Activated effector memory CD4-positive, alpha-beta T cell treated with anti-CD3 and anti-CD28 coated beads, Interleukin-2, amount 50 U/mL, for 16 hours (primary cell): ENCODE measurements at places on chromosomes 7 and 10.

- no peak for DNase-seq
Observed at GRCh38 chr10:78942091-78942501, 126.7 kb upstream of the ZMIZ1 start.

- no peak for DNase-seq
Observed at GRCh38 chr7:47535035-47535703, 46.7 kb downstream of the TNS3 start.

DNA sequence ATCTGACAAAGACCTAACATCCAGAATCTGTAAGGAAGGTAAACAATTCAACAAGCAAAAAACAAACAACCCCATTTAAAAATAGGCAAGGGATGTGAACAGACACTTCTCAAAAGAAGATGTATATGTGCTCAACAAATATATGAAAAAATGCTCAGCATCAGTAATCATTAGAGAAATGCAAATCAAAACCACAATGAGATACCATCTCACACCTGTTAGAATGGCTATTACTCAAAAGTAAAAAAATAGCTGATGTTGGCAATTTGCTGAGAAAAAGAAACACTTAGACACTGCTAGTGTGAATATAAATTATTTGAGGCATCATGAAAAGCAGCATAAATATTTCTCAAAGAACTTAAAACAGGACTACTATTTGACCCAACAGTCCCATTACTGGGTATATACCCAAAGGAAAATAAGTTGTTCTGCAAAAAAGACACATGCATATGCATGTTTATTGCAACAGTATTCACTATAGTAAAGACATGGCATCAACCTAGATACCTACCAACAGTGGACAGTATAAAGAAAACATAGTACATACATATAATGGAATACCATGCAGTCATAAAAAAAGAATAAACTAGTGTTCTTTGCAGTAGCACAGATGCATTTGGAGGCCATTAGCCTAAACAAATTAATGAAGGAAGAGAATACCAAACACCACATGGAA lies 980.1 kb downstream of the KCNMA1 start:
- no peak for DNase-seq

DNA sequence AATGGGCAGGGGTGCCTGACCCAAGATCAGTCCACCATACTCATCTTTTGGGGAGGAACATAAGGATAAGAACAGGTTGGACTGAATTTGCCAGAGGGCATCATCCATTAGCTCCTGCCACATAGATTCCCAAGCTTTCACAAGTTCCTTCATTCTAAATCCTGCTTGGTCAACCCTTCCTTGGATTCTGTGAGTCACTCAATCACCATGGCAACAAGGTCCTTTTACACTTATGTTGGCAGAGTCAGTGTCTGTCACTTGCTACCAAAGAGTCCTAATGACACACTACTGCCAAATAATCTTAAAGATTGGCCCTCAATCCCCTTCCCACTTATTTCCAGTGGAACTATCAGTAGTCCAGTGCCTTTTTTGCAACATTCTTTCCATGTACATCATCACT lies 5.0 kb upstream of the LGI1 start:
- no peak for DNase-seq

DNA sequence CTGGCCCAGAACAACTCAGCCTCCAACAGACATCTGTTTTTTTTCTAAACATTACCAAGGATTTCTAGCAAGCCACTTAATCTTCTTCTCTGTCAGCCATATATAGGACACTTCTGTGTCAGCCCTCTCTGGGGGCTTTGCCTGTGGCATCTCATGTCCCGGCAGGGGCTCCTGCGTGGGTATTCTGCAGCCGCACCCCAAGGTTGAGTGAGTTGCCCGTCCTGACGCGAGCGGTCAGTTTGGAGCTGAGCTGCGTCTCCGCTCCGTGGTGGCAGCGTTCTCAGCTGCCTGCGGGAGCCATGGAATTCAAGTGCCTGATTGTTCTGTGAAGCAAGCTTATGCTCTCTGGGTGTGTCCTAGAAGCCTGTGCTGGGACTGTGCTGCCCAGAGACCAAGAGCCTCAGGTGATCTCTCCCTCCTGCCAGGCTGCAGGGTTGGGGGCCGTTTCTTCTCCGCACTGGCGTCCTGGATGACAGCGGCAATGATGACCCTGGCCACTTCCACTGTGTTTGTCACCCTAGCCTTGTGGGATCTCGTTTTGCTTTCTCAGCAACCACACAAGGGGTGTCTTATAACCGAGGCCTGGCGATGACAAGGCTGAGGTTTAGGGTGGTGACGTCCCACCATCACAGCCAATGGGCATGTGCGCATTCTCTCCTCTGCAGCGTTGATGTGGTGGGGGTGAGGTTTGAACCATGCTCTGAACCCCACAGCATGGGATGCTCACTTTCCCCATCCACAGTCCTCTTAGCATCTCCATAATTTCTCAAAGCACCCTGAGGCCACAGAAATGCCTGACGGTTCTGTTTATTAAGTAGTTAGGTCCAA lies 612.6 kb upstream of the FOXK1 start:
- no peak for DNase-seq

DNA sequence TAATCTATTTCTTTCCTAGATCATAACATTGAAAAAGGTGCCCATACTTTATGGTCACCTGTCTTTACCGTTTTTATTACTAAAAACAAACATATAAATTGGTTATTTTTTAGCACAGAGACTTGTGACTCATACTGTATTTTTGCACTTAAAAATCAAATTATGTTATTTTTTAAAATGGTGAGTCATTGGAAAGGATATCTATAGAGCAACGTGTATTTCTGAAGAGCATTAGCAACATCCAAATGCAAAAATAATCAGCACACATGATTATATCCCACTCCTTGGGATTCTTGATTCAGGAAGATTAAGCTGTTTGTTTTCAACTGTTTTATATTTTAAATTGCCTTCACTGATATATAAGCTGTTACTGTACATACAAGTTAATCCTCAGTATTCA lies 40.7 kb upstream of the FMC1 start:
- no peak for DNase-seq

DNA sequence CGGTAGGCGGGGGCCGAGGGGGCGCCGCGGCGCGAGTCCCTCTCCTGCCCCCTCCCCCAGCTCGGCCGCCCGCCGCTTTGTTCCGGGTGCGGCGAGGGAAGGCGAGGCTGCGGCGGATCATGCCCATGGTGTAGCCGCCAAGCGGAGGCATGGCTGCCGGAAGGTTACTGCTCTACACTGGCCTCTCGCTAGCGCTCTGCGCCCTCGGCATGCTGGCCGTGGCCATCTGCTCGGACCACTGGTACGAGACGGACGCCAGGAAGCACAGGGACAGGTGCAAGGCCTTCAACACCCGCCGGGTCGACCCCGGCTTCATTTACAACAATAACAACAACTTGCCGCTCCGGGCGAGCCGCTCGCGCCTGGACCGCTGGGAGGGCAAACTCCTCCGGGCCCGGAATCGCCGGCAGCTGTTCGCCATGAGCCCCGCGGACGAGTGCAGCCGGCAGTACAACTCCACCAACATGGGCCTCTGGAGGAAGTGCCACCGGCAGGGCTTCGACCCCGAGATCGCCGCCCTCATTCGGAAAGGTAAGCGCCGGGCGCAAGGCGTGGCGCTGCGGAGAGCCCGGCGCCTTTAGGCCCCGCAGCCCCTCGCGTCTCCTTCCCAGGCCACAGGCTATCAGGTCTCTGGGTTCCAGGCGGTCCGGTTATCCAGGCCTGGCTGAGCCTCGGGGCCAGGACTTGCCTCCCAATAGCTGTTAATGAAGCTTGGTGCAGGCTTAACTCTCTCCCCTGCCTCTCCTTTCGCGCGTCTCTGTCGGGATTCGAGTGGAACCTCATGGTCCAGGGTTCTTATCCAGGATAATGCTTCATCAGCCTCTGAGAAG lies 513 bp downstream of the TMEM178B start:
- DNase-seq, result peak; percentile 63

DNA sequence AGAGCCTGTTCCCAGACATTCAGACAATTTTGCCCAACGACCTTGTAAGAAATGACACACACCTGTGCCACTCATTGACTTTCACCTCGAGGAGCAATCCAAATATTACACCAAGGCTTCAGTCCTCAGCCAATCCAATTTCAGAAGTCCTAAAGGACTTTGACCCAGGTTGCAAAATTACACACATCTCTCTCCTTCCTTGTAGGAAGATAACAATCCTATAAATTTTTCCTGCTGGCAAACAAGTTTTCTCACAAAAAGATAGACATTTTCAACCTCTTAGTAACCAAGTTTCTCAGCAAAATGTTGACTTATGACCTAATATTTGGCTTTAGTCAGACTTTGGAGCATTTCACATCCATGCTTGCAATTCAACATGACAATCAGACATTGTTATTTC lies 745.0 kb downstream of the GRID1 start:
- no peak for DNase-seq

DNA sequence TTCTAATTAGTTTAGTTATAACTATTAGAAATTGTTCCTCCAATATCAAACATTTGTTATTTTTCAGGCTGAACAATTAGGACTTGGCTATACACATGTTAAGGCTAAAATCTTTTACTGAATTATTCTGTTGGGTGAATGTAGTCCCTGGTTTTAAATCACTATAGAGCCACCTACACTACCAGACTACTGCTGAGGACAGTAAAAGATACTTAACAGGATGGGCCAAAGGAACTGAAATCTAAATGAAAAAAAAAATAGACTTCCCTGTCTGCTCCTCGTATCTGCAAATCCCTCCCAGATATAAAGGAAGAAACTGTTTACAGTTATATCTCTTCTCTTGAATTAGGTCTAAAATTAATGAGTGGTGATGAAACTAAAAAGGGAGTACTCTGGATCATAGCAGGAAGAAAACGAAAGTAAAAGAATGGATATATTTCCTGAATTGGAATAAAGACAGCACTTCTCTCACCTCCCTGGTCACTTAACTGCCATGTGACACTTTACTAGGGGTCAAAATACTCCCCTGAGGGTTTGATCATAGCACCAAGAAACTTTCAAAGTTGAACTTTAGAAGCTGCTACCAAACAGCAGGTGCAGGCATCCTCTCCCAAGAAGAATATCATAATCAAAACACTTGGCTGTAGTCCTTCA lies 12.7 kb downstream of the FBXW4 start:
- DNase-seq, result no peak

- no peak for DNase-seq
Observed at GRCh38 chr7:148306759-148307158, 283.8 kb upstream of the C7orf33 start.

DNA sequence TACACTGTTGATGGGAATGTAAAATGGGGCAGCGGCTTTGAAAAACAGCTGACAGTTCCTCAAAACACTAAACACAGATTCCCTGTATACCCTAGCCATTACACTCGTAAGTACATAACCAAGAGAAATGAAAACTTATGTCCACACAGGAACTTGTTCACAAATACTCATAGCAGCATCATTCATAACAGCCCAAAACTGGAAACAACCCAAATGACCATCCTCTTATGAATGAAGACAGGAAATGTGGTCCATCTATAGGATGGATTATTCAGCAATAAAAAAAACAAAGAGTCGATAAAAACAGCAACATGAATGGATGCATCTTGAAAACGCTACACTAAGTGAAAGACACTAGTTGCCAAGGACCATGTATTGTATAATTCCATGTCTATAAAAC lies 23.7 kb downstream of the NMT2 start:
- no peak for DNase-seq
